ENCODE measurements at places on chromosomes 1 and 21. TPM values are rescaled to one million over a fixed set of nuclear protein-coding genes. Genes with fewer than 3 reads are reported as not detected.

PTGS2 gene
- polyA plus RNA-seq: not detected

FOXO6 gene
- polyA plus RNA-seq: not detected

RGS4 gene
- not detected for polyA plus RNA-seq

G0S2 gene
- polyA plus RNA-seq: 0.48 TPM

EDARADD gene
- polyA plus RNA-seq: 6.0 TPM

MYBPH gene
- polyA plus RNA-seq: not detected

S100B gene
- polyA plus RNA-seq: not detected

ARHGEF2 gene
- polyA plus RNA-seq: 58.9 TPM

CASZ1 gene
- polyA plus RNA-seq: 2.6 TPM

HTR1D gene
- polyA plus RNA-seq: not detected

CNIH3 gene
- polyA plus RNA-seq: 1.7 TPM

BOLA1 gene
- 19.5 TPM for polyA plus RNA-seq

ERICH3 gene
- not detected for polyA plus RNA-seq

VANGL2 gene
- polyA plus RNA-seq: 0.16 TPM

NKAIN1 gene
- not detected for polyA plus RNA-seq

YOD1 gene
- 5.1 TPM for polyA plus RNA-seq

CLDN19 gene
- polyA plus RNA-seq: not detected

DIO1 gene
- not detected for polyA plus RNA-seq

NOS1AP gene
- polyA plus RNA-seq: not detected

GUCA2B gene
- polyA plus RNA-seq: not detected

SLC45A3 gene
- polyA plus RNA-seq: 1.2 TPM

GPR61 gene
- polyA plus RNA-seq: 0.84 TPM

VPS26C gene
- 32.5 TPM for polyA plus RNA-seq

SH2D1B gene
- polyA plus RNA-seq: not detected

LRRC7 gene
- 0.77 TPM for polyA plus RNA-seq

OR2AK2 gene
- not detected for polyA plus RNA-seq

LMOD1 gene
- polyA plus RNA-seq: not detected

OXCT2 gene
- 0.29 TPM for polyA plus RNA-seq

CFH gene
- polyA plus RNA-seq: not detected

CA6 gene
- polyA plus RNA-seq: not detected

CFAP141 gene
- polyA plus RNA-seq: not detected

SPAG17 gene
- polyA plus RNA-seq: not detected

ACOT11 gene
- polyA plus RNA-seq: 0.58 TPM

CNR2 gene
- 12.1 TPM for polyA plus RNA-seq

KLHDC9 gene
- 3.1 TPM for polyA plus RNA-seq

USP33 gene
- polyA plus RNA-seq: 28.7 TPM

FAM89A gene
- polyA plus RNA-seq: not detected

OR6K3 gene
- polyA plus RNA-seq: not detected

LORICRIN gene
- polyA plus RNA-seq: not detected

AKR7A3 gene
- polyA plus RNA-seq: 0.23 TPM

BMP8A gene
- polyA plus RNA-seq: not detected

EGLN1 gene
- 3.2 TPM for polyA plus RNA-seq

NBPF10 gene
- polyA plus RNA-seq: 0.04 TPM

C1orf141 gene
- not detected for polyA plus RNA-seq

ELOA gene
- 57.7 TPM for polyA plus RNA-seq

HAPLN2 gene
- polyA plus RNA-seq: 0.24 TPM

UMODL1 gene
- not detected for polyA plus RNA-seq

B3GALT5 gene
- not detected for polyA plus RNA-seq

WNT2B gene
- 0.22 TPM for polyA plus RNA-seq

SYPL2 gene
- 0.04 TPM for polyA plus RNA-seq

LCE3D gene
- polyA plus RNA-seq: not detected

FAM72B gene
- polyA plus RNA-seq: 22.1 TPM

C1orf87 gene
- not detected for polyA plus RNA-seq

IVL gene
- 17.0 TPM for polyA plus RNA-seq

GSTM4 gene
- polyA plus RNA-seq: 31.1 TPM

RXRG gene
- 0.10 TPM for polyA plus RNA-seq
